ENCODE measurements at places on chromosomes 2 and 18.

GRCh38 chr2:216281316-216281715 lies 91.0 kb downstream of the MARCHF4 start:
- no peak for DNase-seq

DNA sequence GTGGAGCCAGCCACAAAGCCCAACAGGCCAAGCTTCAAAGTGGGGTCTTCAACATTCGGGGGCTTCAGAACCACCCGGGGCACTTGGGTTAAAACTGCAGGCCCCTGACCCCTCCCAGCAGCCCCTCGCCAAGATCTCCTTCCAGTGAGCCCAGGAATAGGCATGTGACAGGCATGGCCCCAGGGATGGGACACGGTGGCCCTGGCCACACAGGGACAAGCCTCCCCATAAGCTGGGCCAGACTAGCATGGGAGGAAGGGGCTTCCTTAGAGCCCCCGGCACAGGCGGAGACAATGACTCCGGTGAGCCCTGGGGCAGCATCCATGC lies 52.4 kb downstream of the BIN1 start:
- no peak for DNase-seq

DNA sequence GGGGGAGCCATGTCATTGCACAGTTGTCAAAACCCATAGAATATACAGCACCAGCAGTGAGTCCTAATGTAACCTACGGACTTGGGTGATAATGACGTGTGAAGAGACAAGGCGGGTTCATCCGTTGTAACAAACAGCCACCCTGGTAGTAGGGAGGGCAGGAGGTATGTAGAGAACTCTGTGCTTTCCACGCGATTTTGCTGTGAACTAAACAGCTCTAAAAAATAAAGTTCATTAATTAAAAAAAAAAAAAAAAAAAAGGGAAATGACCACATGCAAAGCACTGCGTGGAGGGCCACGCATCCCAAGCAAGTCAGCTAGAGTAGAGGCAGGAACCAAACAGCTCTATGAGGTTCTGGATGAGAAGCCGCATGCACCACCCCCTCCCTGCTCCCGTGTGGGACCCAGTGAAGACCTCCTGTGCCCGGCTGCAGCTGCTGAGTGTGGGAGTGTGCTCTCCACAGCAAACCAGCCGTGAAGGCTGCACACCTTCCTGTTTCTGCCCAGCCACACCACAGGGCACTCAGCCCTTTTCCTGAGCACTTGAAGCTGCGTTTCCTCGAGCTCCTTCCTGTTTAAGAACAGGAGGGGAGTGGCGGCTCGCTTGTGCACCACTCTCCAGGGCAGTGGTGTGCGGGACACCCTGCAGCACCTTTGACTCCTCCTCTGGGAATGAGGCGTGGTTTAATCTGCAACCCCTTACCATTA lies 65.6 kb downstream of the ODC1 start:
- no peak for DNase-seq

GRCh38 chr2:216319771-216320170 lies 52.5 kb downstream of the MARCHF4 start:
- no peak for DNase-seq

DNA sequence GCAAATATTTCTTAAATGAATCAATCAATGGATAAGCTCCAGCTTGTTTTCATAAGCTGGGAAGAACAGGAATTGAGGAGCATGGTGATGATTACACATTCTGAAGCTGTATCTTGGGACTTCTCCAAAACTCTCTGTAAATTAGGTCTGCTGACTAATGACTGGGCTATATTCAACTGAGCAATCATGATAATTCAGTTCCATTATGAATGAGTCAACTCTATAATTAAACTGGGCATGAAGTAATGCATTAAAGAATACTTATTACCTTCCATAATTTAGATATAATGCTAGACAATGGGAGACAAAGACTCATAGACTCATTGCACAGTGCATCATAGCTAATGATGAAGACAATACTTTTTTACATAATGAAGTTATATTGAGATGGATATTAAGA lies 207.4 kb downstream of the CBLN2 start:
- DNase-seq, result no peak

DNA sequence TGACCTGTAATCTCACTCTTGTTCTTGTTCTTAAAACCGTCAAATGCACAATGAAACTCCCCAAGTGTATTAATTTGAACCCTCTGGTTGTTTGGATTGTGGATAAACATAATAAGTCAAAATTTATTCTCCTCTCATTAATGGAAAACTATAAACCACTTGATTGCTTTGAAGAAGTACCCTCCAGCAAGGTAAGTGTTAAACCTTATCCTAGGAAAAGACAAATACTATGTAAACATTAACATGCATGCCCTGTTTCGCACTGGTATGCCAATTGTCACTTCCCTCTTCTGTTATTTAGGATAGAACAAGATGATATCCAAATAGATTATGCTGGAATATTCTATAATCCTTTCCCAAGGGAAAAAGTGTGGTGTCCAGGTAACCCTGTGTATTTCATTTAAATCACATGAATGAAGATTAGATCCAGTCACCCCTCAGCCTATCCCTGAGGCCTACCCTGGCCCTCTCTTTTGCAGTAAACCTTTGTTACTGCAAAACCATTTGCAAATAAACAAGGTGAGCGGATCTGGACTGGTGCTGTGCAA lies 1.3 kb downstream of the ADI1 start:
- DNase-seq, result no peak

- DNase-seq, result no peak
These were observed 1889.7 kb upstream of the CELF4 start for GRCh38 chr18:39455285-39455684.

- no peak for DNase-seq
These were observed 29.2 kb upstream of the SETBP1 start for GRCh38 chr18:44651478-44651877.

DNA sequence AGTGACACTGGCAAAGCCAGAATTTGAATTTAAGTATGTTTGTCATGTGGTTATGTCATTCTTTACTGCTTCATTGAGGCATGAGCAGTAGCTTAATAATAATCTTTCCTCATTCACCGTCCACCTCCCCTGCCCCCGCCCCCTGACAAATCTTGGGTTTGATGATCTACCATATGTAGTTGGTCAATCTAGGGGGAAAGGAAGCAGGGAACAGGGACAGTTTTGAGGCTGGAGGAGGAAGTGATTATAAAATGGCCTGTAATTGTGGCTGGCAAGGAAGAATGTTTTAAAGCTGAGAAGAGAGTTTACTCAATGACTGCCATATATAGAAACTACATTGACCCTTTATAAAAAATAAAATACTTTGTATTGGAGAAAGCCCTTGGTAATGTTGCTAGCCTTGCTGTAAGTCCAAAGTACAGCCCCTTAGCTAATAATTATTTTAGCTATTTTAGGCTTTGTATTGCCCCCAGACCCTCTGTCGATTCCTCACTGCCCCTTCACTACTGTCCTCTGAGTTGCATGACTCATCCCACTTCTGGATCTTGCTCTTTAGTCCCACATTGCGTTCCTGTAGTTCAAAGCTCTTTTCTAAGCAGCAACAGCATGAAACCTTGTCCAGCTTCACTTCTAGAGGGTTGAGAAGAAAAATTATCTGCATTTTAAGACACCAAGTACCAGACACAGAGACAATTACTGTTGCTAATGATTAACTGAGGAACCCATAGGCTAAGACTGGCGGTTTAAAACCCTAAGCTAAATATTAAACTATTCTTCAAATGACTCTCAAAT lies 38.4 kb downstream of the PELI1 start:
- DNase-seq, result no peak

DNA sequence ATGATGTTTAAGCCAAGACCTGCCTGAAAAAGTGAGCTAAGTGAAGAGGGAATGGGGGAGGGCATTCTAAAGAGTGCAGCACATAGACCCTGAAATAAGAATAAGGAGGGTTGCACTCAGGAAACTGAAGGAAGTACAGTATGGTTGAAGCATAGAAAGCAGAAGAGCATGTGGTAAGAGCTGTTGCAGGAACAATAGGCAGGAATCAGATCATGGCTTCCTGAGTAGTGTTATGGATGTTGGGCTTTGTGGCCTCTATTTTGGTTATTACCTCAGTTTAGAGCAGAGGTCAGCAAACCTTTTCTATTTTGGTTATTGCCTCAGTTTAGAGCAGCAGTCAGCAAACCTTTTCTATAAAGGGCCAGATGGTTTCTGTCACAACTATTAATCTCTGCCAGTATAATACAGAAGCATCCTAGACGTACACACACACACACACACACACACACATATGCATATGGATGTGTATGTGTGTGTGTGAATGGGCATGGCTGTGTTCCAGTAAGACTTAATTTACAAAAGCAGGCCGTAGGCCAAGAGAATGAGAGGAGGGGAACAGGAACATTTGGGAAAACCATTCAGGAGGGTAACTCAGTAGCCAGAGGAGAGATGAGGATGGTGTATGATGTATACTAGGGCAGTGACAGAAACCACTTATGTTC lies 91.1 kb upstream of the MYO3B start:
- no peak for DNase-seq

DNA sequence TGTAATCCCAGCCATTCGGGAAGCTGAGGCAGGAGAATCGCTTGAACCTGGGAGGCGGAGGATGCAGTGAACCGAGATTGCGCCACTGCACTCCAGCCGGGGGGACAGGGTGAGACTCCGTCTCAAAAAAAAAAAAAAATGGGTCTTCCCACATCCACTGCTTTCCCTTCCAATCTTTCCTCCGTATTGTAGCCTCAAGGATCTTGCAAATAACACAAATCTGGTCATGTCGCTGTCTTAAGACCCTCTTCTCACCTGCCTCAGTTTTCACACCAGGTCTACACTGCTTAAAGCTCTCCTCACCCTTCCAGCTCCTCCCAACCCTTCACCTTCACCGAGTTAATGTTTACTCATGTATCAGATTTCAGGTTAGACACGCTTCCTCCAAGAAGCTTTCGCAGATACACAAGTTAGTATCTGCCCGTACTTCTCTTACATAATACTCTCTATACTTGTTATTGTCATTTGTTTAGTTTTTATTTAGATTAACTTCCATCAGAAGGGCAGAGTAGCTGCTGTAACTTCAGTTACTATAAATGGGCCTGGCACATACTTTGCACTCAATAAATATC lies 1.5 kb downstream of the IER3IP1 start:
- no peak for DNase-seq

GRCh38 chr2:156322686-156323231 lies 9.8 kb downstream of the NR4A2 start:
- no peak for DNase-seq

GRCh38 chr2:27243391-27244130 lies 19.3 kb downstream of the SLC30A3 start:
- no peak for DNase-seq

DNA sequence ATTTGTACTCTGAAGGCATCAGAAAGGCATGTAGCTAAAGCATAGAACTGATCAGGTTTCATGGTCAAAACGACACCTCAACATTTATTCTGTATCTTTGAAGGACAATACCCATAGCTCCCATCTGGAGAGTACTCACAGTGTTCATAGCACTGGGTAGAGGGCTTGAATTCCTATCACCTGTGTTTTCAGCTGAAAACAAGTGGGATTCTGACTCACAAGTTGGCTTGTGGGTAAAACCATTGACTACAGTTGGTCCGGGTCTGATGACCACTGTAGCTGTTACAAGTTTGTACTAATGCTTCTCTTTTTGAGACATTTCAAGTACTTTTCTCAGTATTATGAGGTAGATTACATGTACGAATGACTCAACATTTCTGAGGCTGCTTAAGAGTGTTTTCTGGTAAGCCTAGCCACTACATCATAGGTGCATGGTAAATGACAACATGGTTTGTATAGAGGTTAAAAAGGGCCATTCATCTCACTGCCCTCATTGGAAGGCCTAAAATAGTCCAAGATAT lies 68.6 kb upstream of the PELI1 start:
- no peak for DNase-seq

- DNase-seq, result no peak
These were observed 46.3 kb upstream of the STAM2 start for GRCh38 chr2:152221839-152222238.

DNA sequence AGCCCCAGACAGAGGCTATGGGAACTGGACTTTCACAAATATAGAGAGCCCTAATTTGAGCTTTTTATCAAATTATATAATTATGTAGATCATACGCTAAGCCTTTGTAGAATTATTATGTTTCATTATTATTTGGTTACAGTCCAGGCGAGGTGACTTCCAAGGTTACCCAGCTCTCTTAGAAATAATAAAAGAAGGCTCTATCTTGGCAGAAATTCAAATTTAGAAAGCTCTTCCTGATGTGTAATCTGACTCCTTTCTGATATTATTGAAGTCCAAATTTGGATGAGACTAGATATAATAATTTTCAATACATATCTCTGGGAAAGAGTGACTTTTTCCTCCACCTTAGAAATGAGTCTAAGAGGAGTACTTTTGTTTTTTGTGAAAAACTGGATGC lies 4.8 kb upstream of the SLC38A11 start:
- no peak for DNase-seq

GRCh38 chr18:71784777-71785176 lies 759.4 kb downstream of the CBLN2 start:
- no peak for DNase-seq

GRCh38 chr2:86001326-86001725 lies 104.4 kb downstream of the POLR1A start:
- no peak for DNase-seq

DNA sequence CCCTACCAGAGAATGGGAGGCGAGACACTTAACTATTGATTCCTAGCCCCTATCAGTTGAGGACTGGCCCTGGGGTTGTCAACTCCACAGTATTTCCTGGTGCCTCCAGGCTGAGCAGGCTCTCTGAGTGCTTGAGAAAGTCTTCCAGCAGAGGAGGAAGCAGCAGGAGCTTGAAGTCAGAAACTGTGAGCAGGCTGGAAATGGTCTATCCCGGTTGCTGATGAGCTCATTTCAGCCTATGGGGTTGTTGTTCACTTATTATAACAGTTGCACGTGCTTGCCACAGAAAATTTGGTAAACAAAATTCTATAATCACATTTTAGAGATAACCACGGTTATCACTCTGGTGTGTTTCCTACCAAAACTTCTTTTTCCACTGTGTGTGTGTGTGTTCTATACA lies 254.7 kb upstream of the THUMPD2 start:
- DNase-seq, result no peak

GRCh38 chr2:197167608-197168314 lies 142.8 kb downstream of the ANKRD44 start:
- DNase-seq, result no peak

DNA sequence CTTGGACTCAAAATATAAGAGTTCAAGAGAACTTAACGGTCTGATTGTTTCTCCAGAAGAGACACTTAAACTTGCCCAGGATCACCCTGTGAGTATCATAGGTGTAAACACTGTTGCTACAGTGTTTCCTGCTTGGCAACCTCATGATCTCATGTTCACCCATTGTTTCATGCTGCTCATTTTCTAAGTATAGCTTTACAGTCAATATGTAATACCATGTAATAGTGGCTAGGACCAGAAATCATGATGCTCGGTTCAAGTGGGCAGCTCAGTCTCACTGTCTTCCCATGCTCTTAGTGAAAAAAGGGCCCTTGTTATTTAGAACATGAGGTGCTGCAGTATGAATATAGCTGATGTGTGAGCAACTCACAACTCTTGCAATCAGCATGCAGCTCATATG lies 157.5 kb downstream of the CERS6 start:
- DNase-seq, result no peak

- DNase-seq, result no peak
These were observed 359.9 kb upstream of the ZC3H15 start for GRCh38 chr2:186126181-186126580.

All from stimulated activated CD4-positive, alpha-beta T cell treated with anti-CD3 and anti-CD28 coated beads, Interleukin-15, amount 100 ng/mL, for 1 hour (primary cell).